ENCODE measurements at places on chromosomes 11 and 22.

DNA sequence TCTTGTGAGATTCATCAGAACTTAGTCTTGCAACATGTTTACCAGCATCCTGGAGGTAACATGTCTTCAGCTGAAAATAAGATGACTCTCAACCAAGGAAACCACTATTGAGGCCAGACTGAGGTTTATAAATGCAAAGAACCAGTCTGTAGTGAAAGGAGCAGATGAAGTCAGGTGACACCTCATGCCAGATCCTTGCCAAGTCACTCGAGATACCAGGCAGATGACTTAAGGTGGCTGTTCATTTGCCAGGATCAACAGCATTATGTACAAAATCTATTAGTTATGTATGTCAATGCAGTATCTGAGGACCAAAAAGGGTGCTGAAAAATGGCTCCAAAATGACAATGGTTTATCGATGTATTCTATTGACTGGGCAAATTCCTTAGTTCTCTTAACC, 100.0 kb upstream of the SOX6 start:
- no peak for DNase-seq

GRCh38 chr11:120025606-120026335, 112.1 kb downstream of the TRIM29 start:
- DNase-seq = no peak

GRCh38 chr11:14643697-14644225, at the start of gene PDE3B:
Gene PDE3B, plus strand, starts transcription at chr11:14643804. Its CDS starts 272 bp downstream, at chr11:14644076.
- peak; percentile 86 for DNase-seq

GRCh38 chr11:11966826-11967668, 41.4 kb downstream of the DKK3 start:
- DNase-seq = peak; percentile 83

GRCh38 chr11:95068549-95068948, 1.8 kb downstream of the SRSF8 start:
- DNase-seq = peak; percentile 74
